ENCODE measurements at places on chromosomes 7 and 10.
A peak's percentile ranks its signal among the peaks of the same experiment; 100 is the strongest.

- DNase-seq, result no peak
These were observed 71.8 kb downstream of the ZEB1 start for GRCh38 chr10:31390804-31391203.

- no peak for DNase-seq
These were observed 124.7 kb upstream of the SDK1 start for GRCh38 chr7:3176112-3177000.

- DNase-seq, result peak; percentile 82
These were observed 28.2 kb downstream of the SKIDA1 start for GRCh38 chr10:21497177-21497807.

GRCh38 chr10:58994226-58995057 lies 182.0 kb upstream of the PHYHIPL start:
- DNase-seq, result no peak

DNA sequence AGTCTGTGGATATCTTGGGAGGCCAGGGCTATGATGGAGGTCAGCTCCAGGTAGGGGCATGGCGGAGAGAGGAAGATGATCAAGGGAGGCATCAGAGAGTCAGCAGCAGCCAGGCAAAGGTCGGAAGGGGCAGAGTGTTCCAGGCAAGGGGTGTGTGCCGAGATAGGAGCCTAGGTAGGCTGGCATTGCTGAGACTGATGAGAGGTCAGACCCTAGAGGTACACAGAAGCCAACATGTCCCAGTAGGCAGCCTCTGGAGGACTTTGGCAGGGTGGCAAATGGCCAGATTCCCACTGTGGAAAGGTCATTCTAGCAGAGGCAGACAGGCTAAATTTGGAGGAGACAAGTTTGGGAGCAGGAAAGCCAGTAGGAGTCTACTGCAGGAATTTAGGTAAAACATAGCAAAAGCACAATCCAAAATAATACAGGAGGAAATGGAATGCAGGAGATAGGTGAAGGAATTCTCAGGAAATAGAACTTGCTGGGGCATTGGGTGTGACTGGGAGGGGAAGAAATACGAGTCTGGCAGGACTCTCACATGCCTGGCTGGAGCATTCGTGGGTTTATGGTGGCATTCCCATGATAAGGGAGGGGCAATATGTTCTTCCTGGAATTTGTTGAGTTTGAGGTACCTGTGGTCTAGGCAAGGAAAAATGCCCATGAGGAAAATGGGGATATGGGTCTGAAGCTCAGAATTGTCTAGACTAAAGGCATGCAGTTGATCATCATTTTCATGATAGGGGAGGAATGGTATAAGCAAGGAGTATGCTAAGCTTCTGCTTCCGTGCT lies 25.7 kb downstream of the TMEM176A start:
- no peak for DNase-seq

DNA sequence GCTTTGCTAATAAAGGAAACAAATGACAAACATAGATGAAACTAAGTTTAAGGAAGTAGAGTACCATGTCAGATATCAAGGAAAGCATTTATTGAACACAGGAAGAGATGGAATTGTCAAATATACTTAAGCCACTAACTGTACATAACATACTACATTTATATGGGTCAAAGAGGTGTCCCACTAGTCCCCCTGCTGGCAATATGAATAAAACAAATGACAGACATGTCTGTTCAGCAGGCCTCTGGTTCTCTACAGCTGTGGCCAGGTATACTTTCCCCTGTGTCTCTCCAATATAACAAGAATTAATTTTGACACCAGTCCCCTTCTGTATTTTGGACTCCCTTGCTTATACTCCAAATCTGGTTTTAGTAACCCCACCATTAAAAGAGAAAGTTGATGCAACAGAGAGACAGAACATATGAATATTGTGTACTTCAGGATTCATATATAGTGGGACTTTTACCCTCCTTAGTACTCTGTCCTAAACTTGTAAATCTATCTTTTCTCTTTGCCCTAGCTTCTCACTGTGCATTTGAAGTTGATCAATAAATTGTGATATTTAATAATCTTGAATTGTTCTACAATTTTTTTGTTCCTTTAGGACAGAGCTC lies 42.9 kb downstream of the CD36 start:
- peak; percentile 55 for DNase-seq

DNA sequence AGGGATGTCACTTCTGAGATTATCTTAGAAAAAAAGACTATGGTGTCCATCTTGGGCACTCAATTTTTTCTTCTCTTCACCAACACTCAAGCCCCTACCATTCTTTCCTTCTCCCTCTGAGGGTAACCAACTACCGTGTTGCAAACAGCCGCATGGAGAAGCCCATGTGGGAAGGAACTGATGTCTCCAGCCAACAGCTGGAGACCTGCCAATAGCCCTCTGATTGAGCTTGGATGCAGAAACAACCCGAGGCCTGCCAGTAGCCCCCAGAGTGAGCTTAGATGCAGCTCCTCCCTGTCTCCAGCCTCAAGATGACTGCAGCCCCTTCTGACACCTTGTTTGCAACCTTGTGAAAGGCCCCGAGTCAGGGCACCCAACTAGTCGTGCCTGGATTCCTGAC lies 36.4 kb upstream of the CHCHD3 start:
- DNase-seq, result no peak

GRCh38 chr10:89120931-89121763 lies 86.0 kb downstream of the CH25H start:
- peak; percentile 3 for DNase-seq

GRCh38 chr10:7405637-7406036 lies 5.2 kb downstream of the SFMBT2 start:
- no peak for DNase-seq
